ENCODE measurements at places on chromosomes 2 and 18. TPM values are rescaled to one million over a fixed set of nuclear protein-coding genes. Genes with fewer than 3 reads are reported as not detected.

Gene VWC2L
- not detected for total RNA-seq

Gene ACAA2
- 104 TPM for total RNA-seq

Gene SPDYA
- 1.00 TPM for total RNA-seq

Gene C1QL2
- total RNA-seq: not detected

Gene CYP27C1
- 0.14 TPM for total RNA-seq

Gene ALPG
- total RNA-seq: not detected

Gene SALL3
- total RNA-seq: not detected

Gene IL37
- total RNA-seq: 1.1 TPM

Gene CIB4
- total RNA-seq: not detected

Gene FKBP1B
- 9.4 TPM for total RNA-seq

Gene PROKR1
- total RNA-seq: not detected

Gene ANKRD30B
- not detected for total RNA-seq

Gene FAM237A
- total RNA-seq: not detected

Gene COLEC11
- total RNA-seq: 1.6 TPM

Gene FZD7
- total RNA-seq: 12.2 TPM

Gene CLIP4
- 11.9 TPM for total RNA-seq

Gene LOXHD1
- total RNA-seq: 0.16 TPM

Gene POMC
- total RNA-seq: not detected

Gene ZSWIM2
- not detected for total RNA-seq

Gene UGT1A3
- 3.2 TPM for total RNA-seq

Gene COQ10B
- 10.1 TPM for total RNA-seq

Gene LDLRAD4
- 35.9 TPM for total RNA-seq

Gene FAM124B
- total RNA-seq: 0.41 TPM

Gene MC5R
- total RNA-seq: not detected

Gene ANKRD23
- 7.2 TPM for total RNA-seq

Gene DUSP2
- 9.1 TPM for total RNA-seq

Gene GAL3ST2
- total RNA-seq: 90.1 TPM

Gene PTPRN
- 0.60 TPM for total RNA-seq

Gene SIGLEC15
- not detected for total RNA-seq

Gene CAVIN2
- total RNA-seq: 59.3 TPM

Gene DNAJC27
- 7.6 TPM for total RNA-seq

Gene NYAP2
- not detected for total RNA-seq

Gene RFX8
- total RNA-seq: not detected

Gene FER1L5
- not detected for total RNA-seq

Gene RNF125
- total RNA-seq: 9.2 TPM

Gene ATAD2B
- total RNA-seq: 38.6 TPM

Gene PAX8
- total RNA-seq: 11.2 TPM

Gene CNTNAP5
- total RNA-seq: 0.20 TPM

Gene ITM2C
- total RNA-seq: 1,440 TPM

Gene TGFBRAP1
- total RNA-seq: 13.1 TPM

Gene PRSS56
- total RNA-seq: not detected

Gene CFAP221
- not detected for total RNA-seq

All from transverse colon (tissue), 4 donors.